ENCODE measurements at places on chromosomes 4 and X. TPM values are rescaled to one million over a fixed set of nuclear protein-coding genes. Genes with fewer than 3 reads are reported as not detected.

The LINC00632 gene
- 4.1 TPM for total RNA-seq

The GABRA4 gene
- not detected for total RNA-seq

The BMX gene
- not detected for total RNA-seq

The CPZ gene
- total RNA-seq = not detected

The PPP1R2C gene
- total RNA-seq = not detected

The SGMS2 gene
- 0.64 TPM for total RNA-seq

The PNMA6F gene
- total RNA-seq = not detected

Data from activated T-helper 1 cell treated with anti-CD3 and anti-CD28 coated beads, Interleukin-12 subunit alpha, Interleukin-12 subunit beta, Interleukin-2, Interleukin-4 antibody, amounts not matched to agents 30 ng/mL and 10 ng/mL and 1 ng/mL, durations not matched to agents 14 hours and 24 hours and 36 hours (primary cell).